ENCODE measurements at places on chromosomes 4 and X. TPM values are rescaled to one million over a fixed set of nuclear protein-coding genes. Genes with fewer than 3 reads are reported as not detected.

LUZP4 gene
- total RNA-seq = not detected

EGFL6 gene
- total RNA-seq = 2.3 TPM

SPIN2A gene
- 0.22 TPM for total RNA-seq

ADH6 gene
- not detected for total RNA-seq

BST1 gene
- 0.97 TPM for total RNA-seq

ADGRG4 gene
- total RNA-seq = 0.19 TPM

DNA sequence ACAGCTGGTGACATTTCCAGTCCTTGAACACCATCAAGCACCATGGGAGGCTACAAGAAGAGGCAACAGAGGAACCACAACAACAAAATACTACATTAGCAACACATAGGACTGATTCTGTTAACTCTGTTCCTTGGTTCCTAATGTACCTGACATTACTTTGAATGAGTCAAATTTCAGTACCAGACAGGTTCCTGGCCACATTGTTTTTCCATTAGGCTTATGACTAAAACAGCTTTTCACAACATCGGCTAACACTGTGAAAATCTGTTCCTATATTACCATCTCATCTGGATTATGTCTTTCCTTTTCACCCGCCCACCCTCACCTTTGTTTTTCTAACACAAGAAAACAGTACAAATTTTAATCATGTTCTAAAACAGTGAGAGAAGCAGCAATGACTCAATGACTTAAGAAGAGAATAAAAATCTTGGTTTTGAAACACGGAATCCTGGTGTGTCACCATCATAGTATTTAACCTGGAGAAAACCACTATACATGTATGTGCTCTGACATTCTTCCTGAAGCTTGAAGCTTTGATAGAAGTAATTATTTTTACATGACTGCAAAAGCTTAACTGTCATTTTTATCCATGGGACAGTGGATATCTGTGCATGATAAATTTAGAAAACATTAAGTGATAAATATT, 143.9 kb downstream of the SCFD2 start:
- DNase-seq = no peak

- no peak for DNase-seq
Observed at GRCh38 chr4:123649645-123650391, 253.2 kb downstream of the SPRY1 start.

DNA sequence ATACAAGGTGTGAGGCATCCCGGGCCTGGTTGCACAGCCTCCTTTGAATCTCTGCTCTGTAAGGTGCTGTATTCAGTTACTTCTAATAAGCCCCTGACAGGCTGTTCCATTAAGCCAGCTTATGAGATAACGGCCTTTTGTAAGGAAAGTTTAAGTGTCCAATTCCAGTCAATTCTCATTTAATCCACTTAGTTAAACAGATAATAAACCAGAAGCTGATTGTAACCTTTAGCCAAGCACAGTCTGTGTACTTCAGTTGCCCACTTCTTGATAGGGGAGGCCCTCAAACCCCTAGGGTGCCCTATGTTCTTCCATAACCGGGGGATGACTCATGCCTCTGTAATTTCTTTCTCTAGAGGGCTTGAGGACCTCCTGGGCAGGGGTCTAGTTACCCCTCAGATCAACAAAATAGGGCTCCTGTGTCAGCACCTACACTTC, 63.4 kb downstream of the RASL11B start:
- DNase-seq = no peak

GRCh38 chrX:39000802-39001201, 199.5 kb downstream of the MID1IP1 start:
- no peak for DNase-seq

DNA sequence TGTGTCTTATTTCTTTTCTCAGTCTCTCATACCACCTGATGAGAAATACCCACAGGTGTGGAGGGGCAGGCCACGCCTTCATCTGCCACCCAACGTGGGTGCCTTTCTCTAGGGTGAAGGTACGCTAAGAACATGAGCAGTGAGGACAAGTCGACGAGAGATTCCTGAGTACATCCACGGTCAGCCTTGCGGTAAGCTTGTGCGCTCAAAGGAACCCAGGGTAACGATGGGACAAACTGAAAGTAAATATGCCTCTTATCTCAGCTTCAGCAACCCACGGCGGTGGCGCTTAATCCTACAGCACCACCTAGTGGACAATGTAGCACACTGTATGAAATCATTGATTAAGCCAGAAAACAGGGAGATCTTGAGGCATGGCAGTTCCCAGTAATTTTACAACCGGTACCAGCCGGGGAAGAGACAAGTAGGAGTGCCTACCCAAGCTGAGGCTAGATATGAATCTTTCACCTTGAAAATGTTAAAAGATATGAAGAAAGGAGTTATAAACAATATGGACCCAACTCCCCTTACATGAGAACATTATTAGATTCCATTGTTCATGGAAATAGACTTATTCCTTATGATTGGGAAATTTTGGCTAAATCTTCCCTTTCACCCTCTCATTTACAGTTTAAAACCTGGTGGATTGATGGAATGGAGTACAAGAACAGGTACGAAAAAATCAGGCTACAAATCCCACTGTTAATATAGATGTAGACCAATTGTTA, 63.0 kb downstream of the ZNF732 start:
- DNase-seq = no peak

- no peak for DNase-seq
Observed at GRCh38 chrX:84634201-84634782, 132.0 kb upstream of the HDX start.

DNA sequence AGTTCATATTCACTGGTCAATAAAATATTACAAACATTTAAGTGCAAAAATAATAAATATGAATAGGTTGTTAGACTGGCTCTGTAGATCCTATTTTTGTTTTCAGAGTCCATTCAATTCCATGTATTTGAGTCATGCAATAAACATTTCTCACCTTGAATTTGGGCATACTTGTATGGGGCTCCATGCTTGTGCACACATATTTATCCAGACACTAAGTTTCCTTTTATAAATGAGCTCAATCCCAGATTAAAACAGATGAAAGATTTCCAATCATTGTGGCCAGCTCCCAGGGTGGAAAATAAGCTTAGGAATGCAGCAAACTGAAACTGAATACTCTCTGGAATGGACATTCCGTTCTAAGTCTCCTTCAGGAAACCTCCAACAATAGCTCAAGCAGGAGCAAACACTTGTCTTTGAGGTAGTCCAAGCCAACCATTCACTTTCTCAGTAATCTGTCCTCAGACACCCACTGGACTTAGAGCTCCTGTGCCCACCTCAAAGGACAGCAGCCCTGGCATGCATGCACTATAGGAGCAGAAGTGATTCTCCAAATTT, 16.4 kb downstream of the DMD start:
- DNase-seq = no peak

DNA sequence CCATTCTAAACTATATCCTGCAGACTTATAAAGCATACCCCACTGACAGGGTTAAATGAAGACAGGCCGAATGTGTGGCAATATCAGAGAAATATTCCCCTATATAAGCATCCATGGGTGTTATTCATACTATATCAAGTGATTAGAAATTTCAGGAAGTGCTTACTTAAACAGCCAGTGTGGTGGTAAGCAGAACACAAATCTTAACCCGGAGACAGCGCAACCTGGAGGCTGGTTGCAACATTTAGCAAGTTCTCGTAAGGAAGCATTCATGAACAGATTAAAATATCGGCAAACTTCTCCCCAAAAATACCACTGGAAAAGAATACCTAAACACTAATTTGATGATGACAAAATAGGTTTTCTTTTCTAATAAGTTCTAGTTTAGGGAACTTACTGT, 261.2 kb downstream of the CBLL2 start:
- DNase-seq = no peak

DNA sequence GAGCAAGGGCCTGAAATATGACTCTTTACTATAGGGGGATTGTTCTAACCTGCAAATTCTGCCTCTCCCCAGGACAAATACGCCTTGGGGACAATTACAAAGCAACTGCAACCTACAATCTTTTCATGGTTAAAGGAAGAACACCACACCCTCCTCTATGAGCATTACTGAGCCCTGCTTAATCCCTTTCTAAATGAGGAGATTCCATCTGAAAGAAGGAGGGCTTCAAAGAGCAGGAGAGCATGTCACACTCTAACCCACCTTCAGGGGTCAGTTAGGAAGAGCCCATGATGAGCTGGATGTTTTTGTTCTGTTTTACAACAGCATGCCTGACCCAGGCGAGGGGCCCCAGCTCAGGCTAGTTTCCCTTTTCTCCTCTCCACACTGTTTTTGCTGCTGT, 134.0 kb upstream of the ANXA3 start:
- no peak for DNase-seq

DNA sequence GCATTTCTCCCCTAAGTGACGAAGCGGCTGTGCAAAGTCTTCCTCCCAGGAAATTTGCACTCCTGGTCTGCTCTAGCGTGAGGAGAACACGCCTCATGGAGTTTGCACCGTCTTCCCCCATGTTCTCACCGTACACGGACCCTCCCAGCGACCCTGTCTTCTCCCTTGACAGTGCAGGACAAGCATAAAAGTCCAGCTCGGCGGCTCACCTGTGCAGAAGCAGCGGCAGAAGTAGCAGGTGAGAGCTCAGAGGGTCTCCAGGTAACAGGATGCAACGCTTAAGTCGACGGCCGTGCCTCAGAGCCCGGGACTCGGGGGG, 314 bp downstream of the P2RY8 start:
- no peak for DNase-seq

DNA sequence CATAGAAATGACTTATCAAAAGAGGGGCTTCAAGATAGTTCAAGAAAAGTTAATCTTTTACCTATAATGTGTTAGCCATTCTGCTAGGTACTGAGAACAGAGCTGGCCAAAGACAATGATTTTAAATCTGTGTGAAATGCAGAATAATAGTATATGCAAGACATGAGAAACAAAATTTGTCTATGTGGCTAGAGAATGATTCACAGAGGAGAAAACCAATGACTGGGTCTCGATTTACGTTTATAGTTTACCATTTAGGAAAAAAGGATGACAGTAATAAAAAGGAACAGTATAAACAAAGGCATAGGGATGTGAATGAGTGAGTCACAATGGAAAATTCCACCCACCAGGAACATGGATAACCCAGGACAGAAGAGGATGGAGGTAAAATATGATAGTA, 31.9 kb downstream of the NPFFR2 start:
- no peak for DNase-seq
